Renal cortical epithelial cell (primary cell): ENCODE measurements at places on chromosomes 5 and 9.

DNA sequence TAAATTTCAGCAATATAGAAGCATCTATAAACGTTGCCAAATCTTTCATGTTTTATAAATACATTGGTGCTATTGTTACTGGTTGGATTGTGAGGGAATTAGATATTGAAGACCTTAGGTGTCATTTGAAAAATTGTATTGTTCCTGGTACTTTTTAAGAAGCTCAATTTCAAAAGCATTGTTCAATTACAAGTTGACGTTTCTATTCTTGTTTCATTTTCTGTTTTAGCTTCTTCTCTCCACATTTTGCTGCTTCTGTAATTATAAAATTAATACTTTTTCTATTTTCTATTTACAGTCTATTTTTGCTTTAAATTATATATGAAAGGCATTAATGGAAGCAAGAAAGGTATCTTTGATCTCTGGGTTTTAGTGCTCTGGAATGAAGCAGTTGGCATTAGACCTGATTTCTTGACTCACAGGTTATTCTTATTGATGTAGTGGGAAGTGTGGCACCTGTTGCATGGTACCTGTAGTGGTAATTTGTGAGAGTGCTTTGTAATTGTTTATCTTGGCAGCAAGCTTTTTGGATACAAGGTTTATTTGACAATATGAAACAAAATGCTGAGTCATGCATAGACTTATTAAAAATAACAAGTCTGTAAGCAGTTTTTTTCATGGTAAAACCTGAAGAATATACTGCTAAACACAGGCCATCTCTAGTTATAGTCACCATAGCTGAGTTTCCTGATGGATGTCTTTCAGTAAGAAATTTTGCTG lies 13.2 kb downstream of the MACIR start:
- DNase-seq, result peak; percentile 23

GRCh38 chr9:129517006-129517405 lies 103.9 kb downstream of the C9orf50 start:
- DNase-seq, result no peak

- DNase-seq, result no peak
Observed at GRCh38 chr9:20236676-20237075, 385.6 kb downstream of the MLLT3 start.

GRCh38 chr9:70421272-70422180 lies 7.1 kb upstream of the KLF9 start:
- peak; percentile 75 for DNase-seq

GRCh38 chr5:80695666-80696065 lies 40.9 kb upstream of the DHFR start:
- no peak for DNase-seq

- no peak for DNase-seq
Observed at GRCh38 chr5:78813906-78814530, 165.4 kb upstream of the LHFPL2 start.

GRCh38 chr5:180641566-180641900 lies 7.9 kb downstream of the FLT4 start:
- DNase-seq, result no peak

GRCh38 chr9:38355517-38356120 lies 36.9 kb upstream of the ALDH1B1 start:
- DNase-seq, result no peak

DNA sequence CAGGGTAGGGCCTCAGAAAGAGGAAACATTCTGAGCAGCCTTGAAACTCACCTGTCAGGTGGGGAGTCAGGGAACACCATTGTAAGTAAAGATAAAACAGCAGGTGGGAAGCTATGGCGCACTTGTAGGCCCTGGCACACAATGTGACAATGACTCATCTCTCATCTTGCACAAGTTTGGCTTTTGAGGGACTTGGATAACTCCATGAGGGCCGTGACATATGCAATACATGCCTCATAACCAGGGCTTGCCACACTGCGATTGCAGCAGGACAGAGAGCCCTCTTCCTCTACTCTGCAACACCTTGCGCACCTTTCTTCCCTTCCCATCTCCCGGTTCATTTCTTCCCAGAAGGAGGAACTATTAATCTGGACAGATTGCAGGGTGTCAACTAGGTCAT lies 144.9 kb downstream of the CEP120 start:
- no peak for DNase-seq

GRCh38 chr9:97987487-97987886 lies 4.3 kb downstream of the ANP32B start:
- no peak for DNase-seq

GRCh38 chr9:93501406-93501805 lies 48.0 kb upstream of the FAM120AOS start:
- peak; percentile 23 for DNase-seq

GRCh38 chr9:71441266-71441665 lies 319.8 kb upstream of the TRPM3 start:
- DNase-seq, result no peak

GRCh38 chr5:80777347-80778287 lies 122.8 kb upstream of the DHFR start:
- DNase-seq, result no peak
